ENCODE measurements at places on chromosomes 6 and 20.

GRCh38 chr20:42494290-42494689 is 695.4 kb downstream of the PTPRT start:
- DNase-seq, result no peak

DNA sequence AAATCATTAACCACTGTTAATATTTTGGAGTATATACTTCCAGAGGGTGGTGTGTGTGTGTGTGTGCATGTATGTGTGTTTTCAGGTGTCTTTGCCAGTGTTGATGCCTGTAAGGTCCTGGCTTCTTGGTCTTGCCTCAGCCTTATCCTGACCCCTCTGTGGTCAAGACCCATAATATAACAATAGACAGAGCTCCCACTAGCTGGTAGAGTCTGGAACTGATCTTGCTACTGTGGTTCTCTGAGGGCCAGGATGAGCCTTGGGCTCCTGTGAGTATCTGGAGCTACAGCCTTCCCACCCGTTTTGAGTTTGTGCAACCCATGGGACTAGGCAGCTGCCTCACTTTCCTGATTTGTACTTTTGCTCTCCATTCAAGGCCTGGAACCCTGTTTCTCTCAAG is 191.0 kb downstream of the IBTK start:
- DNase-seq, result no peak

DNA sequence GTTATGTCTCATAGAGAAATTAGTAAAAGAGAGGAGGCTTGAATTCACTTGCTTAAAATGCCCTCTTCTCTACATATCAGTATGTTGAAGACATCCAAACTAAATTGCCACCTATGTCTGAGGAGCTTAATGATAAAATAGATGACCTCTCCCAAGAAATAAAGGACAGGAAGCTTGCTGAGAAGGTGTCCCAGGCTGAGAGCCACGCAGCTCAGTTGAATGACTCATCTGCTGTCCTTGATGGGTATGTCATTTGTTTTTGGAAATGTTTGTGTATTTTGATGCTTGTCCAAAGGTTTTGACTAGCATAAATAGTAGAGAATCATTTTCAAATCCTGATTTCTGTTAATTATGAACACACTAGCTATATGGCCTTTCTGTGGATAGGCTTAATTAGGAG is 307.7 kb downstream of the ARHGAP18 start:
- peak; percentile 49 for DNase-seq

DNA sequence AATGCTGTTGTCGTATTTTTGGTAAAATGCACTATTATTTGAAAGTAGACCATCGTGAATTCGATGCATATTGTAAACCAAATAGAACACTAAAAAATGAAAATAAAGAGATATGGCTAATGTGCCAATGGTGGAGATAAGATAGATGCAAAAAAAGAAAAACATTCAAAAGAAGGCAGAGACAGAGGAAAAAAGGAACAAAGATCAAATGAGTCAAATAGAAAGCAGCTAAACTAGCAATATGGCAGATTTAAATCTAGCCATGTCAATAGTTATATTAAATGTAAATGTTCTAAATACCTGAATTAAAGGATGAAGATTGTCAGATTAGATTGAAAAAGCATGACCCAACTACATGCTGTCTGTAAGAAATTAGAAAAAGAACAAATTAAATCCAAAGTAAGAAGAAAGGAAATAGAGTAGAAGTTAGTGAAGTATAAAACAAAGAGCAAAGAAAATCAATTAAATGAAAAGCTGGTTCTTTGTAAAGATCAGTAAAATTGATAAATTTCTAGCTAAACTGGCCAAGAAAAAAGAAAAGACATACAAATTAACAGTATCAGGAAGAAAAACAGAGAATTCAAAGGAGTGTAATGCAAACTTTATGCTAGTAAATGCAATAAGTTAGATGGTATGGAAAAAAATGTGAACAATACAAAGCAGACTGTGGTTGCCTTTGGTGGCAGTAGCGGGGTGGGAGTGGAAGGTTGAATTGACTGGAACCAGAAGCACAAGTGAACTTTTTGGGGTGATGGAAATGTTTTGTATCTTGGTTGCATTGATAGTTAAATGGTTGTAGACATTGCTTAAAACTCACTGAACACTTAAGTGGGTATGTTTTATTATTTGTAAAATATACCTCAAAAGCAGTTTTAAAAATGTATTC is 44.8 kb downstream of the PTPN1 start:
- DNase-seq, result no peak

DNA sequence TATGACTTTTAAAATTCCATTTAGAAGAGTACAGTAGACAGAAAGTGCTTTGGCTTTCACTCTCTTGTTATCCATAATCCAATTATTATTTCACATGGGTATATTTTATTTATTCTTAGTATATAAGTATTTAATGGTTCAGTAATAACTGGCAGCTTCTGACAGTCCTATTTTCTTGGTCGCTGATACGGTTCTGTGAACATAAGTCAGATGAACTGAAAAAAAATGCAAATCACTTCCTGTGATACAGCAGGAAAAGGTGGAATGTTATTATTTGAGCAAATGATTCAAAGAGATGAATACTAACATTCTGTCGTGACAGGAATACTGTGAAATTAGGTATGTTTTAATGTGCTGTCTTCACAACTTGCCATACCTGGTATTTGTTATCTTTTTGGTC is 132.3 kb downstream of the ARHGAP18 start:
- no peak for DNase-seq

GRCh38 chr6:52221302-52221701 is 23.0 kb downstream of the IL17F start:
- DNase-seq, result no peak

GRCh38 chr6:56297022-56297989 is 49.9 kb upstream of the COL21A1 start:
- DNase-seq, result peak; percentile 35

GRCh38 chr6:90105506-90106170 is 191.0 kb downstream of the BACH2 start:
- no peak for DNase-seq

GRCh38 chr20:3360752-3361151 is 46.7 kb downstream of the DNAAF9 start:
- DNase-seq, result no peak

DNA sequence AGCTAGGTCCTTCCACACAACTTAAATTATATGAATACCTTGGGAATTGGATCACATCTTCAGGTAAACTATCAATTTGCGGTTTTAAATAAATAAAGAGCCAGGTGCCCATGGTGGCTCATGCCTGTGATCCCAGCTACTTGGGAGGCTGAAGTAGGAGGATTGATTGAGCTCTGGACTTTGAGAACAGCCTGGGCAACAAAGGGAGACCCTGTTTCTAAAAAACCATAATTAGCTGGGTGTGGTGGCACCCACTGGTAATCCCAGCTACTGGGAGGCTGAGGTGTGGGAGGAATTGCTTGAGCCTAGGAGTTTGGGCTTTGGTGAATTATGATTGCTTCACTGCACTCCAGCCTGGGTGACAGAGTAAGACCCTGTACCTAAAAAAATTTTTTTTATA is 3.4 kb downstream of the GMNN start:
- DNase-seq, result no peak

DNA sequence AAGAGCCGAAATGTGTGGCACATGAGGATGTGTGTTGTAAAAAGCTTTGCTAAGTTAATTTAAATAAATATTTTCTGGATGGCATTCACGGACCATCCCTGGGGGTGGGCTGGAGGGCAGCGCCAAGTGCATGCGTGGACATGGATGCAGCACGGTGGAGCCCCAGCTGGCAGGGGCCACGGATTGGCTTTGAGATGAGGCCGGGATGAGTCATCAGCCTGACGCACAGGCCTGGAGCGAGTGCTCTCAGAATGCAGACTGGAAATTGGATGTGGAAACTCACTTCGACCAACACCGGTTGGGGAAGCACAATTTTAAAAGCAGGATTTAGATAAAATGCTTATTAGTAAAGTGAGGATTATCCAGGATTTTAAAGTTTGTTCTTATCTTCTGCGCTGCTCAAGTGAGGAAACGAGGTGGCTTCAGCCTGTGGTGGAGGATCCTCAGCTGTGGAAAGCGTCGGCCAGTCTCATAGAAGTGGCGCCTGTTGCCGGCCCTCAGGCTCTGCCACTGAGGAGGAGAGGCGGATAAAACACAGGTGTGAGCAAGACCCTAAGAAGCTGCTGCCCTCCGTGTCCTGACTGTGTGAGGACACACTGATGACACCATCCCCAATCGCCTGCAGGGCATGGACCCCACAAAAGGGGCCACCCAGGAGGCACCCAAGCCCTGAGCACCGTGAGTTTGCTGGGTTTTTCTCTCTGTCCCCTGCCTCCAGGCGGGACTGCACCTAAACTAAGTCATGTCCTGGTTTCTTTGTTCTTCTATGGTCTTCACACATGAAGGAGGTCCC is 279.7 kb downstream of the CDH4 start:
- no peak for DNase-seq

DNA sequence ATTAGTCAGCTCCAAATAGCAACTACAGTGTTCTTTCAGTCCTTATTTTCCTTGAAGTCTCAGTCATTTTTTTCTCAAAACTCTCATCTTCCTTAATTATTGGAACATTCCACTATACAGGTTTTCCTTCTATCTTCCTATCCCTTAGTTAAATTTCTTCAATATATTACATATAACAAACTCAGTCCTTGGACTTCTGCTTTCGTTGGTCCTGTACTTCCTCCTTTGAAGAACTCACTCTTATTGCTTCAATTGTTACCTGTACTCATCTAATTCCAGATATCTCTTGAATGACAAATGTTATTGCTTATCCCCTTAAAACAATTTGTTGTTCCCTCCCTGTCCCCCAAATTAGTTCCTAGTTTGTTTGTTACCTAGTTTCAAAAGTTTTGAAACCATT is 67.7 kb upstream of the NOTCH4 start:
- no peak for DNase-seq

DNA sequence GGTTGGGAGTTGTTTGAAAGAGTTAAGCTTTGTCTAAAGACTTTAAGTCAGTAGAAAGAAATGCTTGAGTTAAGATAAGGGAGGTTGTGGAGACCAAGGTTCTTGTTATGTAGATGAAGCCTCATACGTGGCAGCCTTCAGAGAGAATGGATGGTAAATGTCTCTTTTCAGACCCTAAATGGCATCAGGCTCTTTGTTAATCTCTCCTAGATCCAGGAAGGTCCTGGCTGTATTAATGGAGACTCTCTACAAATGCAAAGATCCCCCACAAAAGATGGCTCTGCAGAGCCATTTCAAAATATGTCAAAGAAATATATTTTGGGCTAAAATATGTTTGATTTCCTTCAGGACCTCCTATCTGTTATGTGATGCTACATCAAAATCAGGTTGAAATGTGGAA is 161.6 kb downstream of the ADAT2 start:
- DNase-seq, result no peak

- no peak for DNase-seq
Observed at GRCh38 chr6:95548188-95548786, 29.0 kb upstream of the MANEA start.

DNA sequence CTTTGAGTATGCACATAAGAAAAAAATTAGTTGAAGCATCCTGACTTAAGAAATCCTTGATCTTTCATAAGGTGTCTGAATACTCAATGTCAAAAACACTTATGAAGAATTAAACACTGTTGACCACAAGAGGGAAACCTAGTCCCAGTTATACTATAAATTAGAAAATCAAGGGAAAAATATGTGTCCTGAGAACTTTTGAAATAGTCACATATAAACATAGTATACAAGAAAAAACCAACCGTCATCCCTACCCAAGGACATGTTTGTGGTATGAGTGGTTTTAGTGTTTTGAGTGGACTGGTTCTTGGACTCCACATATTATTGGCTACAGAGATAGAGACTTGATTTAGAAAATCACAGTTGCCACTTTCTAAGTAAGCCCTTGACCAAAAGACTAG is 7.6 kb upstream of the HLA-DRA start:
- DNase-seq, result peak; percentile 29

DNA sequence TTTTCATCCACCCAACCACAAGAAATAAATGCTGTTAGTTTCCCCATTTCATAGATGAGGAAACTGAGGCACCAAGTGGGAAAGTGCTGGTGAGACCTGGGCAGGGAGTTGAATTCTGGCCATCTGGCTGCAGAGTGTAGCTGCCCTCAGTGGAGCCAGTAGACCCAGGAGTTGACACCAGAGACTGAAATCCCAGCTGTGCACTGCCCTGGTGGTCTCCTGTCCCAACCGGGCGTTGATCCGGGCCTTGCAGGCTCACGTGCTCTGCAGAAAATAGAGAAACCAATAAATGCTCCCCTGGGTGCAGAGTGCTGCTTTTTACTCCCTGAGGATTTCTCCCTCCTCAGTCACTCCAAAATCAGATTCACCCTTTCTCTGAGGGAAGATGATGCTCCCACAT is 18.4 kb downstream of the HLA-F start:
- DNase-seq, result no peak

DNA sequence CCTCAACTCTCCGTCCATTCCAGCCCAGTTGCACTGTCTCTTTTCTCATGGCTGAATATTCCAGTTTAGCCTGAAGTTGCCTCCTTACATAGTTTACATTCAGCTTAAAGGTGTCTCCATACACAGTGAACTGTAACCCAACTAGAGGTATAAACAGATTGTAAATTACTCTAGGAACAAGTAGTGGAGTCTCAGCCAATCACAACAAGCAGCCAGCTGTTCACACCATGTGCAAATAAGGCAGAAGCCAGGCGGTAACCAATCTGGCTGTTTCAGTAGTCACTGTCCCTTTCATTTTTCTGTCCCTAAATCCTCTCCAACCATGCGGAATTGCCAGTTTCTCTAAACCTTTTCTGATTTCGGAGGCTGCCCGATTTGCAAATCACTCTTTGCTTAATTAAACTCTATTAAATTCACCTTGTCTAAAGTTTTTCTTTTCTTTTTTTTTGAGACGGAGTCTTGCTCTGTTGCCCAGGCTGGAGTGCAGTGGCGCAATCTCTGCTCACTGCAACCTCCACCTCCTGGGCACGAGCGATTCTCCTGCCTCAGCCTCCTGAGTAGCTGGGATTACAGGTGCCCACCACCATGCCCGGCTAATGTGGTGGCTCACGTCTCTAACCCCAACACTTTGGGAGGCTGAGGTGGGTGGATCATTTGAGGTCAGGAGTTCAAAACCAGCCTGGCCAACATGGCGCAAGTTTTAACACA is 37.6 kb upstream of the GFOD1 start:
- DNase-seq, result no peak

- DNase-seq, result no peak
Observed at GRCh38 chr6:67121115-67121514, 1414.1 kb upstream of the EYS start.

DNA sequence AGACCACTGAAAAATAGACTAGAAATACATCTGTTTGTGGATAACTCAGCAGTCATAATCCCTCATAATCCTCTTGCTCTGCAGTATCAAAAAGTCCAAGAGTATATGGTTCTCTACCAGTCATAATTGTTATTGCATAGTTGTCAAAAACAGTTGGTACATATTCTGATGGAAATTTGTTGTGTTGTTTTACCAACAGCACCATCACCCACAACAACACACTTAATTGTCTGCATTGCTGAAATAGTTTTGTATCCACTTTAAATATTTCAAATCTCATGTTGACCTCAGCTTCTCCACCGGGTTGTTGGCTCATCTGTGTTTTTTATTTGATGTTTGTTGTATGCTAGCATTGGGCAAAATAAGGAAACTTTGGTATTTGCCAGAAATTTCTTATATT is 39.4 kb downstream of the ITCH start:
- DNase-seq, result peak; percentile 31

GRCh38 chr6:89221129-89221528 is 4.0 kb upstream of the GABRR1 start:
- DNase-seq, result no peak
